ENCODE measurements at places on chromosomes 7 and 10.

DNA sequence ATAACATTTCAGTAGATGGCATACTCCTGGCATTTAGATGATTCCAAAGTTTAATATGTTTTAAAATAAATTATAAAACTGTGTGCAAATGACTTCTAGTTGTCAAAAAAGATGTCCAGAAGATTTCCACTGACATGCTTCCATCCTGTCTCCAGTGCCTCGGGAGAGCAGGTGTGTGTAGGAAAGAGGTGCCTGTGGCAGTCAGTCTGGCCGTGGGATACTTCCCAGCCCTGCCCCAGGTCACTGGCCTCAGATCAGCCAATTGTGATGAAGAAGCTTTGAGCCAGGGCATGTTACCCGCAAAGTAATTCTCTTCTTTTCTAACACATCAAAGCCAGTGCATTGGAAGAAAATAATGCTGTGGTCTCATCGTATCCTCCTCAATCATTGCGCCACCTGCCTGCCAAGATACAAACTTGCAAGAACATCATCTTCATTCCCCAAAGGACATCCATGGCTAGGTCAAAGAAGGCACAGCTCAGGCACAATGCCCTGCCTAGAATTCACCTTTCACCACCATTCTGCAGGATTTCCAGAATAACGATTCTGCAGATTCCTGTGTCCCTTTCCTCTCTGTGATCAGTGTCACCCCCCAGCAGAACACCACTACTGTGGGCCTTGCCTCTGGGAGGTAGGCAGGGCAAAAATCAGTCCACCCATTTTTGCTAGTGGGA lies 6.3 kb upstream of the KCNMA1 start:
- peak; percentile 64 for DNase-seq

DNA sequence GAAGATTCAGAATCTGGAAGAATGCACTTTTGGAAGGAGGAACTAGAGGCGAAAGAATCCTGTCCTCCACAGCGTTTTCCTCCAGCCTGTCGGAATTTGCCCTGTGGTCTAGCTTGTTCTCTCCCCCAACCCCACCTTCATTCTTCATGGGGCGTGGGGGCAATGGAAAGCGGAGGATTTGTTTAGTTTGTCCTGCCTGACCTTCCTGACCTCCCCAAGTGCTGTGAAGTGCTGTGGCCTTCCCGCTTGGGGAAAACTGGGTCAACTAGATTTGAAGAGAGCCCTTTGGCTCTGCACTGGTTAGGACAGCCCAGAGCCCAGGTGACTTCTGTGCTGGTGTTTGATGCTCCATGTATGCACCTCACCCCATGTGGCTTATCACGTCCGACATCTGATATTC lies 49.1 kb downstream of the GATA3 start:
- DNase-seq = no peak

- DNase-seq = peak; percentile 31
Observed at GRCh38 chr7:129612112-129613015, 844 bp downstream of the NRF1 start.

DNA sequence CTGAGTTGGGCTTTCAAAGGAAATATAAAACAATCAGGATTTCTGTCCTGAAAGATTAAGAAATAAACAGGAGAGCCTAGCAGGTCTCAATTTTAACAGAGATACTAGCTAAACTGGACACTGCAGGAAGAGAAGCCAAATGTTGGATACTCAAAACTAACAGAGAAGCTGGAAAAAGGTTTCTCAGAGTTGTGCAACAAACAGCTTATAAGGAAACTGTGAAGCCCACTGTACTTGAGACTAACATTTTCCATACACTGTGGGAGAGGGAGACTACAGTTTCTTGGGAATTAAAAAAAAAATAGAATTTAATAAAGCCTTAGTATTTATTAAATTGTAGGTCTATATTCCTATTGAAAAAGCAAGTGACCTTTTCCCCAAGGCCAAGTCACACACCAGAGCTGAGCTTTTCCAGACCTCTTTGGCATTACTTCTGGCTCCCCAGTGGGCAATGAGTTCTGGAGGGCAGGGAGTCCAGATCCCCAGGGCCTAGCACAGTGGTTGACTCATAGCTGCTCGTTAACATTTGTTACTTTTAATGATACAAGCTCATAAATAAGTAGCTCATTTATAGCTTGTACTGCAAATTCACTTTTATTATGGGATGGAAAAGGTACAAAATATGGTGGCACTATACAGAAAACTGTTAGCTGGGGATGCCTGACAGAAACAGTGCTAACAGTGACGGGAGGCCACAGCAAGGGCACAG lies 68.3 kb downstream of the MINDY3 start:
- DNase-seq = peak; percentile 42

- DNase-seq = no peak
Observed at GRCh38 chr10:79349766-79350406, 2.6 kb downstream of the PPIF start.

DNA sequence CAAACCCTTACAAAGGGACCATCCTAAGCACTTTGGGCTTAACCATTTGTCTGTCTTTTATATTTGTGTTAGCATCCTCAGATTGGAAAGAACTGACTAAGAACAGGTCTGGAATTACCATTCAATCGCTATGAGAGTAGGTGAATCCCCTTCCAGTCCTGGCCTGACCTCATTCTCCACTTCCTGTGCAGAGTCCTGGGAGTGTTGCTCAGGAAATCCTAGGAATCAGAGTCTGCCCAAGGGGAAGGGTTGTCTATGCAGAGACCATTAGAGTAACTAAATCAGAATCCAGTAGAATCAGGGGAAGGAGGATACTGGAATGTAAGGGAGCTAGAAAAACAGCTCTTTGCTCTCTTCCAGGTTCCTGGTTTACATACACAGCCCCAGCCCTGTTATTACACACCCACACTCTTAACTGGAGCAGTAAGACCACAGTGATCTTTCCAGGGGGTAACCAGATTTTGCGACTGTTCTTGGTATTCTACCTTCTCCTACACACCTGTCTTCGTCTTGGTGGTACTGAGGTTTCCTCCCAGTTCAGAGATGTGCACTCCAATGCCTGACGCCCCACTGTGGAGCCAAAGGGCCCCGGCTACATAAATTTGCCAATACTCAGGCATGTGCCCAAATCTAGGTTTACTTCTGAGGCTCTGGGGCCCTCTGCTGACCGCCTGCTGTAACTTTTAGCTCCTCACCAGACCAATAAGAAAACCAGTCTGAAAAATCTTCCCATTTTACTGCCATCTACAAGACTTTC lies 103.7 kb downstream of the RNF216 start:
- peak; percentile 72 for DNase-seq

DNA sequence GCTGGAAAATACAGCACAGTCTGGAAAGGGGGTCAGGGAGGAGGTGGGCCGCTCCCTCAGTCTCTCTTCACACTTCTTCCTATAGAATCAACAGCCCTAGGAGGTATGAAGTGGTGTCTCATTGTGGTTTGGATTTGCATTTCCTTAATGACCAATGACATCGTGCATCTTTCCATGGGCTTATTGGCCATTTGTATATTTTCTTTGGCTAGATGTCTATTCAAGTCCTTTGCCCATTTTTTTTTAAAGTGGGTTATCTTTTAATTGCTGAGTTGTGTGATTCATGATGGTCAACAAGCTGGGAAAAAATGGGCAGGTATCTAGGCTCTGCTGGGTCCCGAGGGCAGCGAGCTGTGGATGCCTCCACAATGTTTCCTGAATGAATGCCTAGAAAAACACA lies 29.1 kb downstream of the TMEM130 start:
- DNase-seq = peak; percentile 37

DNA sequence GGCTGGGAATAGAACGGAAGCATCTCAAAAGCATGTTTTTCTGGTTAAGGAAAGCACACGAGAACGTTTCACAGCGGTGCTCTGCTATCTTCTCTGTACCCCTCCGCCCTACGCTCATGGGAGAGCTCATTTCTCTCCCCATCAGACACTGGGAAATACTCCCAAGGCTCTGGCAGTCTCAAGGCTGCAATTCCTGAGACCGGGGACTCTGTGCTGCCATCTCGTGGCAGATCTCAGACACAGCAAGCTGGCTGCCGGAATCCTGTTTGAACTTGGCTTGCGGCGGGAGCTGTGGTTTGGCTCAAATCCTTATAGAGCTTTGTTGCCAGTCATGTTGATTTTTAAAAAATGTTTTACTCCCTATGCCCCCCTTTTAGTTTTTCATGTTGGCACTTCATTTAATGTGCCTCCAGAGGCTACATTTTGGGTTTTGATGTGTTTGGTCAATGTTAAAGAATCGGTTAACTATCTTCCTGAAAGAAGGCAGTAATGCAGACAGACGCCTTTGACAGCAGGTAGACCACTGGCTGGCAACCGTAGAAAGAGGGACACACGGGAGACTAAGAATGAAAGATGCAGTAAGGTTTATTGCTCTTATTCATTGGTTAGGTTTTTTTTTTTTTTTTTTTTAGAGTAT lies 27.6 kb downstream of the BMPER start:
- DNase-seq = peak; percentile 90

- no peak for DNase-seq
Observed at GRCh38 chr10:124579011-124579399, 117.4 kb downstream of the LHPP start.

DNA sequence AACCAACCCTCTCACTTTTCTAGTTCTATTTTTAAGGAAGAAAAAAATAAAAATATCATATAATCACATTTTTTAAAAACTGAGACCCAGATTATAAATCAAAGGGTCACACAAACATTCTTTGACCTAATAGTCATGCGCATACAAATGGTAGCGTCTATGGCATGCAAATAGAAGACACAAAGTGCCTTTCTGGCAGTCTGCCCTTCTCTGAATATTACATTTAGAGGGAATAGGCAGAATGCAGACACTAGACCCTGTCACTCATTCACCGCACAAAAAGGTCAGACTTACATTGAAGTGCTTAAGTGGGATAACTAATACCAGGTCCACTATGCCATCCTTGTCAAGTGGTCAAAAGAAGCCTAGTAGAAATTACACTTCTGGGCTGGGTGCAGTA lies 26.5 kb upstream of the FHIP2A start:
- DNase-seq = no peak

DNA sequence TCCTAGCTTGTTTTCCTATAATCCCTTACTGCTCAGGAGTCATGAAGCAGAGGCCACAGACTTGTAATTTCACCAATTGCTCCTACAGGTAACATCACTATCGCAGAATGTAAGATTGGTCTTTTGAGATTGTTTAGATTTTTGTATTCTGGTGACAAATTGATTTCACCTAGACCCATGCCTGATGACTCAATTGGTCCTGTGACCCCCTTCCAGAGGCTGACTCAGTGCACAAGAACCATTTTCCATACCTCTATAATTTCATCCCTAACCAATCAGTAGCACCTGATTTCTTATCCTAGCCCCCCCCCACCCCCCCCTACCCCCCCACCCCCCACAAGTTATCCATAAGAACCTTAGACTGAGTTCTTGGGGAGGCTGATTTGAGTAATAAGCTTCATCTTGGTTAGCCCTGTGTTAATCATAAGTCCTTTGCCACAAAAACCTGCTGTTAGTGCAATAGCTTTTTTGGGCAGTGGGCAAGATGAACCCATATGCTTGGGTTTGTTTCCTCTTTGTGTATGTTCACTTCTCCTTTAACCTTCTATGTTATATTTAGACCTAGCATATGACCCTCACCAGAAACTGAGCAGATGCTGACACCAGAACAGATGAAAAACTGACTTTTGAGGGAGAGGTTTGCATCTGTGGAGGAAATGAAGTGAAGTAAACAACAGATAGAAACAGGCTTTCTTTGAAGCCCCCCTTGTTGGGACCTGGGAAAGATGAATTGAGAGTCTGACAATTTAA lies 187.1 kb downstream of the KIF20B start:
- no peak for DNase-seq

- DNase-seq = no peak
Observed at GRCh38 chr7:108244110-108244509, 113.9 kb upstream of the LAMB4 start.

GRCh38 chr7:79212334-79212733 lies 241.1 kb downstream of the MAGI2 start:
- no peak for DNase-seq

GRCh38 chr7:128263420-128263819 lies 22.3 kb downstream of the LEP start:
- DNase-seq = no peak

GRCh38 chr10:15462253-15462897 lies 91.3 kb upstream of the FAM171A1 start:
- DNase-seq = peak; percentile 83

GRCh38 chr10:112230325-112230988 lies 46.9 kb upstream of the GPAM start:
- DNase-seq = peak; percentile 65

DNA sequence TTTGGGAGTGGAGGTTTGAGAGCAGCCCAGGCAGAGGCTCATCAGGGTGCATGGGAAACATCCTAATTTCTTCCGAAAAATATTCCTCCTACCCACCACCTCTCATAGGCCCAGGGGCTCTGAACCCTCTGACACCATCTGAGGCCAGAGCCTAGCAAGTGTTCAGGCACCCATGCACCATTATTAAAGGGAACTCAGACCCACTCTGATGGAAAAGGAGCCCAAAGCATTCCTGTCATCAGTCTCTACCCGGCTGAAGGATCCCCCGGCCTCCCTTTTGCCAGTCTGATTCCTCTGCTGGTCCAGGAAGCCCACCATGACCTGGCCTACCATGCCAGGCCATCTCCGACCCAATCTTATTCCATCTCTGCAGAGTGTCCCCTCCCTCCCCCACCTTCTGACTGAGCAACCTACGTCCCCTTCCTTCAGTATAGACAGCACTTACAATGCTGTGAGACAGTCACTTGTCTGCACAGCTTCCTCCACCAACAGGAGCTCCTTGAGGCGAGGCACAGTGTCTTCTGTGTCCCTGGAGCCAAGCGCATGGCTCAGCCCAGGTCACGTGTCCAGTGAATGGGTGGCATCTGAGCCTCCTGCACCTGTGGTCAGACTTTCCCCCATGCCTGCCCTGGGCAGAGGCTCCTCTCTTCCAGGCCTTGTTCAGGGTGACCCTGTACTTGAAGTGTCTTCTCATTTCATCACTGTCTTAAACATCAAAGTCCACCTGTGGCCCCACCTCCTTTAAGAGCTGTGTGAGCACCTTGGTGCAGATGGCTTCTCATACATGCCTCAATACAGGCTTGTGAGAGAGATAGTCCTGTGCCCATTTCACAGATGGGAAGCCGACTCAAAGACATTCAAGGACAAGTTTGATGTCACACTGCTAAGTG lies 889 bp upstream of the GPR15LG start:
- DNase-seq = no peak

DNA sequence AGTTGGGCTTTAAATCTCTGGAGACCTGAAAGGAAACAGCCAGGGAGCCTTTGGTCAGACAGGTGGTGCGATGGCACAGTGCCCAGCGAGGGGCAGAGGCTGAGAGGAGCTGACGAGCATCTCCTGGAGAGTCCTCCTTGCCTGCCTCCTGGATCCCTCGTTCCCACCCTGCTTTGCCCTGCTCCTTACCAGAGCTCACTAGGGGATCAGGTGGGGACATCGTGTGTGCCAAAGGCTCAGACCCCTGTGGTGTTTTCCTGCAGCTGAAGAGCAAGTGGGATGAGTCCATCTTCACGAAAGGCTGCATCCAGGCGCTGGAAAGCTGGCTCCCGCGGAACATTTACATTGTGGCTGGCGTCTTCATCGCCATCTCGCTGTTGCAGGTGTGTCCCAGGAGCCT lies 21.8 kb upstream of the SH2D4B start:
- no peak for DNase-seq

GRCh38 chr7:23687011-23687410 lies 7.0 kb downstream of the FAM221A start:
- peak; percentile 17 for DNase-seq
